Stimulated activated CD8-positive, alpha-beta memory T cell treated with anti-CD3 and anti-CD28 coated beads, Interleukin-4, amount 100 ng/mL, for 1 hour (primary cell): ENCODE measurements at places on chromosomes 12 and 14.

DNA sequence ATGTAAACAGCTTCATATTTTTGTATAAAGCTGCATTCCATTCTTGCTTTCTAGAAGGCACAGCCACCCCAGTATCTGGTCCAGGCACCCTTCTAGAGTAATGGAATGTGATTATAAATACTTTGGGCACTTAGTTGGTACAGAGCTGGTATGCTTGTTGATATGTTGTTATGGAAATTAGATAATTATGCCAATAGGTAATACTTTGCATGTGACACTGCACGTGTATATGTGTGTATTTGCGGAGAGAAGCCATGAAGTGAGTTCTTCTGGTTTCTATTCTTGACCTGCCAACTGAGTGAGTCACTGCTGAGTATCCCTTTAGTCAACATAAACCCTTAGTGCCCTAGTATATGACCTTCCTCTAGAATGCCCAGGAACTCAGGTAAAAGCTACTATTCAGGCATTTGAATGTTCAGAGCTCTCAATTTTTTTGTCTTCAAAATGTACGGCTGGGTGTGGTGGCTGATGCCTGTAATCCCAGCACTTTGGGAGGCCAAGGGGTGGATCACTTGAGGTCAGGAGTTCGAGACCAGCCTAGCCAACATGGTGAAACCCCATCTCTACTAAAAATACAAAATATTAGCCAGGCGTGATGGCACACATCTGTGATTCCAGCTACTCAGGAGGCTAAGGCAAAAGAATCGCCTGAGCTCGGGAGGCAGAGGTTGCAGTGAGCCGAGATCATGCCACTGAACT is 6.2 kb upstream of the TCP11L2 start:
- DNase-seq = no peak

DNA sequence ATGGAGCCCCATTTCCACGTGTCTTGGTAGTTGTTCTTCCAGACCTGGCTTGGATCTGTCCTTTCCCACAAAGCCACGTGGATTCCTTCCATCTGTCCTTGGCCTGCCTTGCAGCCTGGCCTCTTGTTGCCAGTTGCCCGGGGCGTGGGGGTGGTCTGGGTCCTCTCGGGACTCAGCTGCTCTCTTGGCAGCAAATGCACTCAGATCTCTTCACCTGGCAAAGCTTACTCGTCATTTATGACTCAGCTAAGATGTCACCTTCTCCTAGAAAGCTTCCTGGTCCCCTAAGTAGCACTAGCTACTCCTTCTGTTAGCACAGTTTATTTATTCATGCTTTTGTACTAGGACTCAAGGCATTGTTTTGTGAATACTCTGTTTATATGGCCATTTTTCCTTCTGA is 13.6 kb downstream of the PLEKHG3 start:
- no peak for DNase-seq

- DNase-seq = no peak
Observed at GRCh38 chr14:80536456-80536855, 325.2 kb upstream of the DIO2 start.

DNA sequence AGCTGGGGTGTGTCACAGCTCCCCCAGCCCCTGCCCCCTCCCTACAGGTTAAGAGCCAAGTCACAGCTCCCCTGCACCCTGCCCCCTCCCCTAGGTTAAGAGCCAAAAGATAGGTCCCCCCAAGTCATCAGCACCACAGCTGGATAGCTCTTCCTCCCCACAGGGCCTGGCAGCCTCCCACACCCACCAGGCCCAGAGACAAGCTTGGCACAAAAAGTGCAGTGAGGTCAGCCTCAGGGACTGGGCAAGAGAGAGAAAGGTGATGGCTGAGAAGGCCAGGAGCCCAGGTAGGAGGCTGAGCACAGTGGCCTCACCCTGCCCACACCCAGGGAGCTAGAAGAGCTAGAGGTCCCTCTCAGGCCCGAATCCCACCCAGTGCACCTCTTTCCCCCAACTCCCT is 8.7 kb downstream of the ITGA7 start:
- DNase-seq = no peak

- DNase-seq = no peak
Observed at GRCh38 chr14:69090187-69090789, 62.6 kb downstream of the DCAF5 start.

DNA sequence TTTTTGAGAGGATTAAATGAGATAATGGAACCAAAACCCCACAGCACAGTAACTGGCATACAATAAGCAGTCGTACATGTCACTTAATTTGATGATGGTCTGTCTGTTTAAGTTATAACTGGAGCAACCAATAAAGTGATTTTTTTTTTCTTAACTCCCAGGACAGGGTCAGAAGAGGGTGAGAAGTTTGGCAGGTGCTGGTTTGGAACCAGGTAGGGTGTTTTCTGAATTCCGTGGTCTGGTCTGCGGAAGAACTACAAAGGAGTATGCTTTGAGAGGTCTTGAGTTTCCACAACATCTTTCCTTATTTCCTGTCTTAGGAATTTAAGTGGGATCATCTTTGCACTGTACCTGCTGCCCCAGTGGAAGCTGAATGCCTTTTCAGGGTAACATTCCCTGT is 111.7 kb downstream of the SLC8A3 start:
- no peak for DNase-seq

DNA sequence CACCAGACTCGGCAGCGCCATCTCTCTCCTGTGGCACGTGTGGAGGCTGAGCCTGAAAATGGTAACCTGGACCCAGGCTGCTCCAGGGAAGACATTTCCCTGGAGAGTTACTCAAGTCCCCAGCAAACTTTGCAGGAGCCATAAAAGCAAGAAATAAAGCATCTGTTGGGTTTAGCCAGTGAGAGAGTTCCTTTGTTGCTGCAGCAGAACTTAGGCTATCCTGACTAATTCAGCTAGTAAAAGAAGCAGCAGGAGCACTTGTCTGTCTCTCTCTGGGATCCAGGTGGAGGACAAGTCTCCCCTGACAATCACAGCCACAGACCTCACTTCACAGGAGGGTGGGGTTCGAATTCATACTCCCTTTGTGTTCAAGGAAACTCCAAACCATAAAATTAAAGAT is 79.2 kb upstream of the DIO3 start:
- DNase-seq = no peak
